ENCODE measurements at places on chromosomes 12 and 14. TPM values are rescaled to one million over a fixed set of nuclear protein-coding genes. Genes with fewer than 3 reads are reported as not detected.

Gene PIWIL1
- not detected for total RNA-seq

Gene OTOGL
- total RNA-seq = 0.26 TPM

GRCh38 chr14:73242357-73242901 lies 5.1 kb downstream of the PAPLN start:
- peaks cover 34% of the 10 kb centered on the region for H3K4me1 ChIP-seq
- peaks cover 12% of the 10 kb centered on the region for H3K27me3 ChIP-seq
- no peak overlapping the region for H3K4me3 ChIP-seq
- no peak for DNase-seq

GRCh38 chr12:131530422-131530821 lies 180.5 kb upstream of the SFSWAP start:
- no peaks in the 10 kb centered on the region for H3K27me3 ChIP-seq
- no peak overlapping the region for H3K27ac ChIP-seq
- H3K36me3 ChIP-seq = no peaks in the 10 kb centered on the region

- no peak overlapping the region for H3K27ac ChIP-seq
- H3K27me3 ChIP-seq = no peaks in the 10 kb centered on the region
- peaks cover 7% of the 10 kb centered on the region for H3K4me1 ChIP-seq
- DNase-seq = no peak
Observed at GRCh38 chr14:49516286-49516685, 69.9 kb downstream of the RPS29 start.

DNA sequence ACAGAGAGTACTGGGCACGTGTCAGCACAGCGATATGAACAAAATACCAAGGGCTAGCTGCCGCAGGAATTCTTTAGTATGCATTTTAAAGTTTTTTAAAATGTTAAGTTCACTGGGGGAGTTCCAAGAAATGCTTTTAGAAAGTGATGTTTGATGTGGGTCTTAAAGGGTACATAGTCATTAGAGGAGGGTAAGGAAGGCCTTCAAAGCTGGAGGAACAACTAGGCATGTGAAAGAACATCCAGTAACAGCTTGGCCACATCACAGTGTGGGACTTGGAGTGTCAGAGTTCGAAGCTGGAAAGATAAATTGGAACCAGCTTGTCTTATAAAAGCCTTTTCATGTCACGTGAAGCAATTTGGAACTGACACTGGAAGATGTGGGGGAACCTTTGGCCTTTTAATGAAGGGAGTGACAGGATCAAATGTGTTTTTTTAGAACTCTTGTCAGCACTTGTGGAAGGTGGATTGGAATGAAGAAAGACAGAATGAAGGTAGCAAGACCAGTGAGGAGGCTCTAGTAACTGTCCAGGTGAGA lies 57.7 kb downstream of the WDR20 start:
- H3K4me3 ChIP-seq = no peak overlapping the region
- no peak overlapping the region for H3K27ac ChIP-seq
- DNase-seq = no peak
- no peaks in the 10 kb centered on the region for H3K36me3 ChIP-seq

GRCh38 chr12:45183246-45183645 lies 32.6 kb upstream of the ANO6 start:
- H3K36me3 ChIP-seq = no peaks in the 10 kb centered on the region
- no peaks in the 10 kb centered on the region for H3K27me3 ChIP-seq
- no peak overlapping the region for H3K27ac ChIP-seq

- H3K4me1 ChIP-seq = peaks cover 35% of the 10 kb centered on the region
- no peaks in the 10 kb centered on the region for H3K36me3 ChIP-seq
- DNase-seq = no peak
- no peaks in the 10 kb centered on the region for H3K27me3 ChIP-seq
- H3K4me3 ChIP-seq = no peak overlapping the region
Observed at GRCh38 chr12:39835517-39836489, 216.2 kb upstream of the ABCD2 start.

Gene KRT2
- total RNA-seq = not detected

DNA sequence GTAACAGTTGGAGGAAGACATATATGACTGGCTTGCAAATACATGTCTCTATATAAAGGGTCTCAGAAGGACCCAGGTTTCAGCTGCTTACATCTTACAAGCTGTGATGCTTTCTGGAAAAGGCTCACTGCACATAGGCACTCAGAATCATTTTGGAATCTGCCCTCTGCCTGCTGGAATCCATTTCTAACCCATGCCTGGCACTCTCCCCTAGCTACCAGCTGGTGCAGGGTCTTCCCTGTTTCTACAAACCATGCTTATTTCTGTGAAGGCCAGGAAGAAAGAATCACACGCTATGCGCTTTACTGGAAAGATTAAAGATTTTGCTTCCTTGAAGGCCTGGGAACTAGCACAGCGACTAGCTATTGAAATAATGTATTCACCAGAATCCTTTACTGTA lies 151.3 kb downstream of the DICER1 start:
- no peak for DNase-seq
- no peaks in the 10 kb centered on the region for H3K36me3 ChIP-seq
- no peak overlapping the region for H3K27ac ChIP-seq
- no peaks in the 10 kb centered on the region for H3K4me1 ChIP-seq
- no peak overlapping the region for H3K4me3 ChIP-seq

Gene SYNE3
- 7.0 TPM for total RNA-seq
